ENCODE measurements at places on chromosomes 5 and 9. TPM values are rescaled to one million over a fixed set of nuclear protein-coding genes. Genes with fewer than 3 reads are reported as not detected.

APBA1 gene
- total RNA-seq, result 0.58 TPM

CORO2A gene
- total RNA-seq, result 27.6 TPM

IL9 gene
- not detected for total RNA-seq

SMC5 gene
- 29.0 TPM for total RNA-seq

LURAP1L gene
- 0.74 TPM for total RNA-seq

SAXO1 gene
- not detected for total RNA-seq

DNA sequence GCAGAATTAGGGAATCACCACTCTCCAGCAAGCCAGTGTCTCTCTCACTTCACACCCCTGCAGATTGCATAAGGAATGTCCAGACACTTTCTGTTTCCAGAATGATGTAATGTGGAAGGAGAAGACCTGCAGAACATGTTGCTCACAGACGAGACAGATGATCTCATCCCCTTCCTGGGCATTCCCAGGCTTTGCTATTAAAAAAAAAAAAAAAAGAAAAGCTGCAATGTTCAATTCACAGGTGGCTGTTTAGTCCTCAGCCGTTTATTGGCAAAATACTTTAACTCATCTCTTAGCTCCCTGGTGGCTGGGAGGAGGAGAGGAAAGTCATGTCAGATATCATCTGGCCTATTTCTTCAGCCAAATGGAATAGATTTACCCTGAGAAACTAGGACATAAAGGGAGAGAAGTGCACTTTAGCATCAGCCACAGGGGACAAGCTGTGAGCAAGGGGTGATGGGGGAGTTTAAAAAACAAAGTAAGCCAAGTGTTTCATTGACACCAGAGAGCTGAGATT lies 95.9 kb upstream of the TNC start:
- H3K4me1 ChIP-seq, result peaks cover 8% of the 10 kb centered on the region
- no peak overlapping the region for H3K27ac ChIP-seq
- DNase-seq, result no peak

- peak; percentile 74 for DNase-seq
- H3K4me3 ChIP-seq, result peak within 1 kb of the TSS; percentile 73
- peaks cover 46% of the 10 kb centered on the region for H3K27me3 ChIP-seq
- H3K4me1 ChIP-seq, result peaks cover 17% of the 10 kb centered on the region
Measured at GRCh38 chr9:124776954-124777648, at the start of gene OLFML2A. Gene OLFML2A, plus strand, starts transcription at chr9:124777133. Its CDS starts 138 bp downstream, at chr9:124777271.

- H3K27ac ChIP-seq, result no peak overlapping the region
- H3K4me3 ChIP-seq, result no peak overlapping the region
- no peaks in the 10 kb centered on the region for H3K27me3 ChIP-seq
- H3K36me3 ChIP-seq, result no peaks in the 10 kb centered on the region
- no peak for DNase-seq
Measured at GRCh38 chr9:136584401-136584932, 38.6 kb upstream of the NOTCH1 start.

- no peaks in the 10 kb centered on the region for H3K36me3 ChIP-seq
- H3K4me1 ChIP-seq, result no peaks in the 10 kb centered on the region
- no peaks in the 10 kb centered on the region for H3K27me3 ChIP-seq
- DNase-seq, result no peak
Measured at GRCh38 chr9:19484699-19485098, 75.9 kb downstream of the ACER2 start.

- H3K4me1 ChIP-seq, result peaks cover 17% of the 10 kb centered on the region
- peaks cover 11% of the 10 kb centered on the region for H3K27me3 ChIP-seq
- no peaks in the 10 kb centered on the region for H3K36me3 ChIP-seq
Measured at GRCh38 chr5:132256783-132257130, 739 bp upstream of the PDLIM4 start.

- peaks cover 10% of the 10 kb centered on the region for H3K4me1 ChIP-seq
- H3K4me3 ChIP-seq, result no peak overlapping the region
- no peak for DNase-seq
- H3K27ac ChIP-seq, result no peak overlapping the region
- H3K36me3 ChIP-seq, result no peaks in the 10 kb centered on the region
- H3K27me3 ChIP-seq, result no peaks in the 10 kb centered on the region
Measured at GRCh38 chr5:16603701-16604100, 13.1 kb downstream of the RETREG1 start.

- peak; percentile 35 for DNase-seq
- H3K27ac ChIP-seq, result no peak overlapping the region
- H3K4me3 ChIP-seq, result no peak overlapping the region
- H3K4me1 ChIP-seq, result no peaks in the 10 kb centered on the region
Measured at GRCh38 chr5:4233671-4234070, 638.0 kb downstream of the IRX1 start.

- peaks cover 4% of the 10 kb centered on the region for H3K4me1 ChIP-seq
- peaks cover 10% of the 10 kb centered on the region for H3K27me3 ChIP-seq
- H3K4me3 ChIP-seq, result peak overlapping the region; percentile 93
Measured at GRCh38 chr5:60945813-60946187, 795 bp downstream of the NDUFAF2 start.

DNA sequence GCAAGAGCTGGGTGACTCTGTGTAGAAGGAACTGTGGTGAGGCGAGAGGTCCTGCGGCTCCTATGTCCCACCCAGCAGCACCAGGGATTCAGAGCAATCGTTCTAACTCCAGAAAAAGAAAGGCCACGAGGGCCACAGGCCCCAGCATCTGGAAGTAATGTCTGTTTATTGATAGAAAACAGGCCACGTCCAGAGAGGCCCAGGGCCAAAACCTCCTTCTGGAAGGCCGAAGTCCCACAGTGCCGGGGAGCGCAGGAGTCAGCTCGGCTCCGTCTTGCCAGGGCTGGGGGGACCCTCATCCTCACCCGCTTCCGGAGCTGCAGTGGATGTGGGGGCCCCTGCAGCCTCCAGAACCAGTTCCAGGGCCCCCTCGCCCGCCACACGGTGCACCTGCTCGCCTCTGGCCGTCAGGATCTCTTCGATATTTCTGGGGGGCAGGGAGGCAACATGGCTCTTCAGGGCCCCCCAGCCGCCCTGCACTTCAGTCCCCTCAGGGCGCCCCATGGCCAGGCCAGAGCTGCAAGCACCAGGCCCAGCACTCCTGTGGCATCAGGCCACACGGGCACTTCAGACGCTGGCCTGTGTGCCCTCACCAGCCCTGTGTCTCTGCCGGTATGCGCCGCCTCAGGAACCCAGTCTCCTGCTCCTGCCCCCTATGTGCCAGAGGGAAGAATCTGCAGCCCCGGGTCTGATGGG lies 1.6 kb downstream of the DNLZ start:
- no peak overlapping the region for H3K4me3 ChIP-seq
- H3K36me3 ChIP-seq, result no peaks in the 10 kb centered on the region
- no peak for DNase-seq
- no peaks in the 10 kb centered on the region for H3K27me3 ChIP-seq
- no peaks in the 10 kb centered on the region for H3K4me1 ChIP-seq

- no peaks in the 10 kb centered on the region for H3K4me1 ChIP-seq
- no peak overlapping the region for H3K27ac ChIP-seq
- peaks cover 4% of the 10 kb centered on the region for H3K36me3 ChIP-seq
- no peaks in the 10 kb centered on the region for H3K27me3 ChIP-seq
- H3K4me3 ChIP-seq, result no peak overlapping the region
Measured at GRCh38 chr5:14512574-14512973, 69.0 kb upstream of the OTULINL start.

DNA sequence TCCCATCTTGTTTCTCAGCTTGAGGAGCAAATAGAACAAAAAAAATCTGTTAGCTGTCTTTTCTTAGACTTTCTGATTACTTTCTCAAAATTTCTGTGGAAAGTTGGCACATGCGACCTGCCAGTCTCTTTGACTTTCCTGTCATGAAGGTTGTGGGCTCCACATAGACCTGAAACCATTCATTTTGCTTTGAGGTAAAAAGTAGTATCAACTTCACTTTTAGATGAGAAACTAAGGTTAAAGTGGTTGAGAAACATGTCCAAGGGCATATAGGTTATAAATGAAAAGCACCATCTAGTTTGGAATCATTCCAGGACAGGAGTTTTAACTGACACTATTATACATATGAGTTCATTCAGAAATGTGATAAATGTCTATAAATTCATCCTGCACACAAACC lies 42.7 kb downstream of the ST8SIA4 start:
- H3K4me3 ChIP-seq, result no peak overlapping the region
- H3K27me3 ChIP-seq, result no peaks in the 10 kb centered on the region
- no peak overlapping the region for H3K27ac ChIP-seq
- no peak for DNase-seq

DNA sequence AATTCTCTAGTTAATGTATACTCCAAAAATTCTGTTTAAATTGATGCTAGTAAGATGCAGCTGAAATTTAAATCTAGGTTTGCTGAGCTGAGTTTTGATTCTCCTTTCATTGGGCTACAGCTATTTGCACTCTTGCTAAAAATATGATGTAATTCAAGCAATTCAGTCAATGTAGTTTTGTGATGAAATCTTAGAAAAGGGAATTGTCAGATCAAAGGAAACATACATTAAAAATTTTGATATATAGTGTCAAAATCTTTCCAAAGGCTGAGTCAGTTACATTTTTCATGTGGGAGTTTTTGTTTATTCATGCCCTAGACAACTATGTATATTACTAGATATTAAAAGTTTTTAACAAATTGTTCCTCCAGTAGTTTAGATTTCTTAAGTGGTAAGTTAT lies 334.9 kb upstream of the DAB2 start:
- no peaks in the 10 kb centered on the region for H3K36me3 ChIP-seq
- H3K4me3 ChIP-seq, result no peak overlapping the region
- no peak for DNase-seq
- H3K4me1 ChIP-seq, result no peaks in the 10 kb centered on the region
- H3K27ac ChIP-seq, result no peak overlapping the region
- H3K27me3 ChIP-seq, result no peaks in the 10 kb centered on the region

DNA sequence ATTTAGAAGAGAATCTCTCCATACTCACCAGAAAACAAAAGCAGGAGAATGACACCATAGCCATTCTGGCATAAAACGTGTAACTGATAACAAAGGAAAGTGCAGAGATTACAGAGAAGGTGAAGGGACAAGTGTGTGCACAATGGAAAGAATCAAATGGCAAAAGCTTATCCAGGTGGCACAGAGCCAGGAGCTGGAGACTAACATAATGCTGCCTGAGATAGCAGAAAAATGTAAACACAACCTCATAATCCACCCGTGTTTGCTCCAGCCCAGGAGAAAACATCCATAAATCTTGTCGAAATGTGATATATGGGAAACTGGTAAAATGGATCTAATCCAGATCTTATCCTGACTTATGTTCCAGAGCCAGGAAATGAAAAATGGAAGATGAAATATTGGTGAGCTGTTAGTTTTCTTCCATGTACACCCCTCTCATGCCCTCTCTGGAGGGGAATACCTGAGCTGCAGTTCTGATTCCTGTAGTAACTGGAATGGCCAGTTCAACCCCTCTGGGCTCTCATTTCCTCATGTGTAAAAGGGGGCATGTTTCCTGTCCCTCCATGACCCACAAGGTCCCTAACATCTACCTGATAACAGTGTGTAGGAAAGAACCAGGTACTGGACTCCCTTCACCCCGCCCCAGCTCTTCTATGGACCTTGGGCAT lies 212.3 kb upstream of the DAPK1 start:
- no peaks in the 10 kb centered on the region for H3K27me3 ChIP-seq
- H3K4me3 ChIP-seq, result no peak overlapping the region
- no peaks in the 10 kb centered on the region for H3K4me1 ChIP-seq
- H3K36me3 ChIP-seq, result no peaks in the 10 kb centered on the region

DNA sequence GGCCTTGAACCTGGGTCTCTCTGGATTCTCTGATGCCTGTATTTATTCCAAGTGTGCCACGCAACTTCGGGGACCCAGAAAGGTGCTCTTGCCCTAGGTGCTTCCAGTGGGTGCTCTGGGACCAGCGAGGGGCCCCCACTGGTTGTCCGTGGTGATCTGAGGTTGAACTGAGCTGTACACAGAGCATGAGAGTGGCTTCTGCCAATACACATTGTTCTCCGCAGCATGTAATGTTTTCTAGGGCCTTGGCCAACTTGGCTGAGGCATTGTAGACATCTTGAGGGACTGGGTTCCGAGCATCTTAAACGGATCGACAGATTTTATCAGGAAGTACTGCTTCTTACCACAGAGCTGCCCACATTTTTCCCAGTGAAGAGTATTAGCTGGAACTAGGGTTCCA lies 117.9 kb downstream of the MTX3 start:
- H3K4me1 ChIP-seq, result no peaks in the 10 kb centered on the region
- no peaks in the 10 kb centered on the region for H3K27me3 ChIP-seq
- DNase-seq, result no peak
- H3K36me3 ChIP-seq, result no peaks in the 10 kb centered on the region

DNA sequence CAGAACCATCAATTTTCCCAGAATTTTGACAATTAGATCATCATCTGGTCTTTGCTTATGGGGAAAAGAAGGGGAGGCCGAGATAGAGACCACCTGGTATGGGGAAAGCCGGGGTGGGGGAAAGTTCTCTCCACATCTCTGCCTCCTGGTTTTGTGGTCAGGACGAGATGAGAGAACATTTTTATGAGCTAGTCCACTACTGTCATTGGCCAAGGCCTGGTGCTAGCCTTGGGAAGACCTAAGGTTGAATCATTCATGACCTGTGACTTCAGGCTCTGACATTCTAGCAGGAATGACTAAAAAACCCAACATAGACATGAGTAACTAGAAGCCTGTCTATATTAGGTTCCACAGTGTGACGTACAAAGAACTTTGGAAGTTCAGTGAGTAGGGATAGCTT lies 135.2 kb downstream of the PTTG1 start:
- H3K4me1 ChIP-seq, result no peaks in the 10 kb centered on the region
- no peak for DNase-seq
- no peak overlapping the region for H3K27ac ChIP-seq
- no peaks in the 10 kb centered on the region for H3K27me3 ChIP-seq
- no peaks in the 10 kb centered on the region for H3K36me3 ChIP-seq

DNA sequence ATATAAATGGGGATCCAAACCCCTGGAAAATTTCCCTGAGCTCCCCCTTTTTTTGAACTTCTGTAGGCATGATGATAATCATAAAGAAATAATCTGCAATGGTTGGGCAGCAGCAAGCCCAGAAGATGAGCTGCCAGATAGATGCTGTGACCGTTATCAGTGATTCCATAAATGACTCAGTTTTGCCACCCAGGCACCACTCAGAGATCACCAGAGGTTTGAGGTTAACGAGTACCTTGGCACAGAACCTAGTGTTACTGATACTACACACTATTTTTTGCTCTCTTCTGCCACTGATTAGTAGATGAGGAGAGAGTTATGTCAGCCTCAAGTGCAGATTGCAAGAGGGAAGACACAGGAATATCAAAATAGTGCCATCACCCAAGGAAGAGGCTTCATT lies 199.3 kb upstream of the PTGER4 start:
- H3K4me1 ChIP-seq, result no peaks in the 10 kb centered on the region
- H3K27ac ChIP-seq, result no peak overlapping the region
- H3K36me3 ChIP-seq, result no peaks in the 10 kb centered on the region
- H3K4me3 ChIP-seq, result no peak overlapping the region
- no peaks in the 10 kb centered on the region for H3K27me3 ChIP-seq

DNA sequence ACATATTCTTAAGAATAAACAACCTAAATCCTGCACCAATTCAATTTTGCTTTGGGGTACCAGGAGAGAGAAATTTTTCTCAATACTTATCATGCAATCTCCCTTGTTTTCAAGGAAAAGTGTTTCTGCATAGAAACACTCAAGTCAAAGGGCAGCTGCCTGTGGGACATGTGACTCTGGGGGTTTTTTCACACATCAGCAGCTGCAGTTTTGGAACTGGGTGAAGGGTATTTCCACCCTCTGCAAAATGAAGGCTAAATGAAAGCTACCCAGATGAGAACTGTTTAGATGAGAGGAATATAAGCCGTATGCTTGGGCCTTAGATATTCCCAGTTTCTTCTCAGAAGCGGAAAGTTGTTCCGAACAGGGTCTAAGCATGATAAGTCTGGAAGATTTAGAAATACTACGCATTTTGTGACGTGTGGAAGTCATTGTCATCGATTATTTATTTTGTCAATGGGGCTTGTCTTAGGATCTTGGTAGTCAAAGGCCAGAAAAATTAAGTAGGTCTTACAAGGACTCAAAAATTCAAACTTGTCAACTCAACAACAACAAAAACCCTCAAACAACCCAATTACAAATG lies 64.3 kb upstream of the BOD1 start:
- no peaks in the 10 kb centered on the region for H3K27me3 ChIP-seq
- H3K4me1 ChIP-seq, result no peaks in the 10 kb centered on the region
- no peak overlapping the region for H3K4me3 ChIP-seq
- H3K27ac ChIP-seq, result no peak overlapping the region
